ENCODE measurements at places on chromosomes 6 and 20. TPM values are rescaled to one million over a fixed set of nuclear protein-coding genes. Genes with fewer than 3 reads are reported as not detected.

The DEK gene
- 79.3 TPM for total RNA-seq

DNA sequence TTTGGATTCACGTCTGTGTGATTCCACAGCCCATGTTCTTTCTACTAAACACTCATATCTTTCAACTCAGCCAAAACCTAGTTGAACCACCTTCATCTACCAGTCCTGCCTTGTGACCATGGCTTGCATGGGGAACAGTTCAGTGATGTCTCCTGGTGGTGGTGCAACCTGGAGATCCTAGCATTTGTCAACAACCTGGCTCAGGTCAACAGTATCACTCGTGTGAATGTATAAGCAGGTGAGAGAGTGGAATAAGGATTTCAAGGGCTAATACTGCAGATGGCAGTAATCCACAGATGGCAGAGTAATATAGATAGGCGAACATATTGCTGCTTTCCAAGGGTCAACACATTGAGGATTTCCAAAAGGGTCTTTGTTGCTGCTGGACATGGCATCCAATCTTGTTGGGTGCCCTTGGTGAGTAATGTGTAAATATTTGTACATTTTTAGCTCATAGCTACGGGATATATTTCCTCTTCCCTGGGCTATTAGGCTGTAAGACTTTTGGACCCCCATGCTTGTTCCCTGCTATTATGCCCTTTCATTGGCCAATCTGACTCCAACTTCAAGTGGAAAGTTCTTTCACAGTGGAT, 13.4 kb downstream of the PBOV1 start:
- DNase-seq = no peak

- DNase-seq = no peak
Measured at GRCh38 chr6:3535033-3535775, 78.4 kb upstream of the SLC22A23 start.

GRCh38 chr20:50175938-50176933, 14.4 kb upstream of the CEBPB start:
- no peak for DNase-seq

- no peak for DNase-seq
Measured at GRCh38 chr6:11876934-11877433, 98.4 kb upstream of the ADTRP start.

DNA sequence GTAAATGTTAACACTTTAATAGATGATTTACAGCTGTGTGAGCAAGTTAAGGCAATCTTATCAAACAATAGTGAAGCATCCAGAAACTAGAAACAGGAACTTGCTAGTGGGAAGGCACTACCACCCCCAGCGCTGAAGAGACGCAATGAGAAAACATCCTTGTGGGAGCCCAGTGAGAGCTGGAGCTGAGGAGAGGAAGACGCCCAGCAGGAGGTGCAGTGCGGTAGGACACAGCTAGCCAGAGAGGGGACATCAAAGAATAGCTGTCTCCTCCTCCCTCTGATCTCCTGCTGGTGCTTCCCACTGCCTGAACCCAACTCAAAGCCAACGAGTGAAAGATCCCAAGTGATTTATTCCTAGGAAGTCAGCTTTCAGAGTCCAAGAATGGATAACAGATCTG, 140.3 kb downstream of the COL12A1 start:
- no peak for DNase-seq

GRCh38 chr20:33842346-33842745, 31.2 kb downstream of the CHMP4B start:
- no peak for DNase-seq

Data from posterior vena cava (tissue), 2 donors.